ENCODE measurements at places on chromosomes 1 and 21. TPM values are rescaled to one million over a fixed set of nuclear protein-coding genes. Genes with fewer than 3 reads are reported as not detected.
A peak's percentile ranks its signal among the peaks of the same experiment; 100 is the strongest.

DNA sequence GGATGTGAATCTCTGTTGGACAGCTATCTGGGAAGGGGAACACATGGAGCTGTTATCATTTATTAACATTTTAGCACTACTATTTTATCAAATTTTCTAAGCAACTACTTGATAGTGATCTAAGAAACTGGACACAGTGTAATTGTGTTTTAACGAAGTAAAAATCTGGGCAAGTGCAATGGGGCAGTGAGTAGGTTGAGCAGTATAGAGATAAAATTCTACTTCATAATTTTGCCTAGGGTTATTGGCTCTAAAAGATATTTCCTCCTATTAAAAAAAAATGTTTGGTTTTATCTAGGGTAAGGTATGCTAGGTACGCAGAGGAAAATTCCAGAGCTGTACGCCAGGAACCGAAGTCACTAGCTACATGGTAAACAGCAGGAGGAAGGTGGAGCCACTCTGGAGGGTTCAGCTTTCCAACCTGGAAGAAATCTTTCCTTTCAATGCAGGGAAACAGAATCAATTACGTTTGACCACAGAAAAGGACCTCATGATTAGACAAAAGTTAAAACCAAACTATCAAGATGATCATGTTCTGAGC, 43.3 kb downstream of the BCAR3 start:
- H3K27ac ChIP-seq, result peak overlapping the region; percentile 38
- H3K4me3 ChIP-seq, result no peak overlapping the region
- H3K27me3 ChIP-seq, result no peaks in the 10 kb centered on the region
- peaks cover 3% of the 10 kb centered on the region for H3K36me3 ChIP-seq

DNA sequence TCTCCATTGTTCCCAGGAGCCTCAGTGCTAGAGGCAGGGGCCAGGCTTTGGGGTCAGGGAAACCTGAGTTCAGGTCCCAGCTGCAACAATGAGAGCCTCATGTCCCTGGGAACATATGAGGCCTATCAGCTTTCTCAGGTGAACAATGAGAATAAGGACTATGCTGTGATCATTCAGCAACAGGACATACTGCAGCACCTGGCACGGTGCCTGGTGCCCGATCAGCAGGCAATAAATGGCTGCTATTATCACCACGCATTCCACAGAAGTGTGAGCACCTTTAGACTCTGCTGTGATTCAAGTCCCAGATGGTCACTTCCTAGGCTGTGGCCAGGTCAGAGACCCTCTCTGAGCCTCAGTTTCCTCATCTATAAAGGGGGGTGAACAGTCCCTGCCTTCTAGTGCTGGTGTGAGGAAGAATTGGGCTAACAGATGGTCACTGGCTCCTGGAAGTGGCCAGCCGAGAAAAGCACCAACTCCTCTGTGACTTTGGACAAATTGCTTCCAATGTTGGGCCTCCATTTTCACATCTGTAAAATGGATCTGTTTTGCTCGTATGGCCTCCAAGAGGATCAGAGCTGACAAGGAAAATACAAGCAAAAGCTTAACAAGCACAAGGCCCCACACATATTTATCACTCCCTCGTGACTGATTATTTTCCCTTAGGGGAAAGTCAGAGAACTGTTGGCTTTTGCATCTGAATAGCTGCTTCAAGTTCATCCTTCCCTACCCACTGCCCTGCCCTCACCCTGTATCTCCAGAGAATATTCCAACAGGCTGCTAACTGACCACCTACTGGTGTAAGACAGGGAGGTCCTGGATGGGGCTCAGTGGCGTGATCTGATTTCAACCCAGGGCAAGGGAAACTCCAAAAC, 1.1 kb downstream of the SLC5A9 start:
- no peak overlapping the region for H3K4me3 ChIP-seq
- no peaks in the 10 kb centered on the region for H3K36me3 ChIP-seq
- H3K4me1 ChIP-seq, result no peaks in the 10 kb centered on the region
- DNase-seq, result no peak
- no peaks in the 10 kb centered on the region for H3K27me3 ChIP-seq

GRCh38 chr1:232911027-232911599, 39.3 kb upstream of the NTPCR start:
- no peak overlapping the region for H3K27ac ChIP-seq
- no peak overlapping the region for H3K4me3 ChIP-seq
- H3K36me3 ChIP-seq, result no peaks in the 10 kb centered on the region
- peak; percentile 63 for DNase-seq
- peaks cover 50% of the 10 kb centered on the region for H3K27me3 ChIP-seq

NFIA gene
- total RNA-seq, result 43.3 TPM

DNA sequence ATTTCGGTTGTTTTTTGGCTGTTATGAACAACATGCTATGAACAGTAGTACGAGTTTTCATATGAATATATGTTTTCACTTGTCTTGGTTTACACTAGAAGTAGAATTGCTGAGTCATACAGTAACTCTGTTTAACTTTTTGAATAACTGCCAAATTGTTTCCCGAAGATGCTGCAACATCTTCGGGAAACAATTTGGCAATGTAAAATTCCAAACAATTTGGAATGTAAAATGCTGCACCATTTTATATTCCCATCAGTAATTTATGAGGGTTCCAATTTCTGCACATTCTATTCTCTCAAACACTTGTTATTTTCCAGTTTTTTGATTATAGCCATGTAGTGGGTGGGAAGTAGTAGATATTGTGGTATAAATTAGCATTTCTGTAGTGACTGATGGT, 11.6 kb downstream of the PCBP3 start:
- peaks cover 13% of the 10 kb centered on the region for H3K4me1 ChIP-seq
- H3K4me3 ChIP-seq, result no peak overlapping the region
- H3K36me3 ChIP-seq, result no peaks in the 10 kb centered on the region
- H3K27me3 ChIP-seq, result peaks cover 26% of the 10 kb centered on the region
- no peak for DNase-seq

DNA sequence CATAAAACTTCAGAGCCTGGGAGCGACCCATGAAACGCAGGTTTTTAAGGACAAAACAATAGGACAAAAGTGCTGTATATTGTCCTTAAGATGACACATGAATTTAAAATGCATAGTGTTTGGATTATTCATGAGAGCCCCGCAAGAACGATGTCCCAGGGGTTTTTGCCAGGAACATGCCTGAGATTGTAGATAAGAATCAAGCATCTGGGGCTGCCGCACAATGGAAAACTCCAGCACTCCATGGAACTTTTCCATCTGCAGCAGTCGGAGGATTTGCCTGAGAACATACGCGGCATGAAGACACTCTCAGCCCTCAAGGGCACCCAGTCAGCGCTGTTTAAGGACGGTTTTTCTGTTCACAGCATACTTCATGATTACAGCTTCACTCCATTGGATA, 5.3 kb upstream of the ERG start:
- H3K4me3 ChIP-seq, result no peak overlapping the region
- no peak for DNase-seq
- H3K27me3 ChIP-seq, result no peaks in the 10 kb centered on the region
- peak overlapping the region; percentile 44 for H3K27ac ChIP-seq
- no peaks in the 10 kb centered on the region for H3K36me3 ChIP-seq

GJB3 gene
- not detected for total RNA-seq

MYBPH gene
- not detected for total RNA-seq

LCE1B gene
- total RNA-seq, result not detected

ADCY10 gene
- 0.94 TPM for total RNA-seq

S100A1 gene
- total RNA-seq, result 1.1 TPM

FAM177B gene
- not detected for total RNA-seq

HSPB7 gene
- total RNA-seq, result 3.4 TPM

DCST1 gene
- not detected for total RNA-seq

- peaks cover 50% of the 10 kb centered on the region for H3K4me1 ChIP-seq
- peak overlapping the region; percentile 92 for H3K27ac ChIP-seq
- H3K36me3 ChIP-seq, result no peaks in the 10 kb centered on the region
- no peaks in the 10 kb centered on the region for H3K27me3 ChIP-seq
- peak overlapping the region; percentile 93 for H3K4me3 ChIP-seq
- peak; percentile 88 for DNase-seq
Measured at GRCh38 chr1:14924455-14925331, 228.9 kb upstream of the TMEM51 start.

DNA sequence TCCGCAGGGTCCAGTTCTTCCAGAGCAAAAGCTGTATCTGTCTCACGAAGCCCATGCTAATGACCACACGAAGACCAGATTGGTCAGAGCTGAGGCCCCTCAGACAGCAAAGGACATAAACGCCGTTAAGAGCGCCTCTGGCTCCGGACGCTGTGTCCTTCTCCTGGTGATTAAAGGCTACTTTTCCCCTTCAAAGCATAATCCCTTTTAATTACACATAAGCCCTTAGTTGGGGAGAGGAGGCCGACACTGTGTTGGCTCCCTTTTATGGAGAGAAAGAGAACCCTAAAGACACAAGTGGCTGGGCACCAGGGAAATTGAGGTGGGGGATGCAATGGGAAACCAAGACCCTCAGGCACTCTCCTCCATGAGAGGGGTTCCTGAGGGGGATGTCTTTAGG, at the start of gene ABCA4:
ABCA4 (minus strand) TSS at position 158 of the 400 bp plus-strand sequence; CDS start at position 55, 103 bp downstream.
- no peak within 1 kb of the TSS for H3K4me3 ChIP-seq
- H3K36me3 ChIP-seq, result peaks cover 2% of the 10 kb centered on the region
- no peaks in the 10 kb centered on the region for H3K27me3 ChIP-seq
- no peak for DNase-seq

- H3K36me3 ChIP-seq, result no peaks in the 10 kb centered on the region
- no peaks in the 10 kb centered on the region for H3K27me3 ChIP-seq
- H3K4me1 ChIP-seq, result no peaks in the 10 kb centered on the region
Measured at GRCh38 chr1:175225805-175226129, 33.2 kb upstream of the KIAA0040 start.

CYP4X1 gene
- total RNA-seq, result 0.38 TPM

GRCh38 chr1:39625462-39626273, 13.8 kb downstream of the HEYL start:
- no peak for DNase-seq
- H3K36me3 ChIP-seq, result peaks cover 1% of the 10 kb centered on the region
- H3K4me1 ChIP-seq, result peaks cover 6% of the 10 kb centered on the region
- H3K27ac ChIP-seq, result no peak overlapping the region
- H3K27me3 ChIP-seq, result peaks cover 28% of the 10 kb centered on the region

B3GALT2 gene
- 32.1 TPM for total RNA-seq

FCGR3A gene
- total RNA-seq, result not detected

PCSK9 gene
- total RNA-seq, result 2.2 TPM

NUAK2 gene
- 4.5 TPM for total RNA-seq

CDC14A gene
- total RNA-seq, result 3.9 TPM

S100A9 gene
- not detected for total RNA-seq

OR2T11 gene
- not detected for total RNA-seq

Data from osteocyte (in vitro differentiated cells).